ENCODE measurements at places on chromosomes 6 and 20.

DNA sequence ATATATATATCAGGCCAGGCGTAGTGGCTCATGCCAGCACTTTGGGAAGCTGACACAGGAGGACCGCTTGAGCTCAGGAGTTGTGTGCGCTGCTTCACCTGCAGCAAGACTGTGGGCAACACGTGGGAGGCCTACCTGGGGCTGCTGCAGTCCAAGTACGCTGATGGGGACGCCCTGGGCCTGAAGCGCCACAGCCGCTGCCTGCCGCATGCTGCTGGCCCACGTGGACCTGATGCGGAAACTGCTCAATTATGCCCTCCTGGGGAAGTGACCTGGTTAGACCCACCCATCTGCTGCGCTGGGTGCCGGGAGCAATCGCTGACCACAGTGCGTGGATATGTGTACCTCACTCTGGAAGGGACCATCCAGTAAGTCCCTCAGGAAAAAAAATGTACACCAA is 1.8 kb upstream of the PSORS1C2 start:
- DNase-seq = no peak

DNA sequence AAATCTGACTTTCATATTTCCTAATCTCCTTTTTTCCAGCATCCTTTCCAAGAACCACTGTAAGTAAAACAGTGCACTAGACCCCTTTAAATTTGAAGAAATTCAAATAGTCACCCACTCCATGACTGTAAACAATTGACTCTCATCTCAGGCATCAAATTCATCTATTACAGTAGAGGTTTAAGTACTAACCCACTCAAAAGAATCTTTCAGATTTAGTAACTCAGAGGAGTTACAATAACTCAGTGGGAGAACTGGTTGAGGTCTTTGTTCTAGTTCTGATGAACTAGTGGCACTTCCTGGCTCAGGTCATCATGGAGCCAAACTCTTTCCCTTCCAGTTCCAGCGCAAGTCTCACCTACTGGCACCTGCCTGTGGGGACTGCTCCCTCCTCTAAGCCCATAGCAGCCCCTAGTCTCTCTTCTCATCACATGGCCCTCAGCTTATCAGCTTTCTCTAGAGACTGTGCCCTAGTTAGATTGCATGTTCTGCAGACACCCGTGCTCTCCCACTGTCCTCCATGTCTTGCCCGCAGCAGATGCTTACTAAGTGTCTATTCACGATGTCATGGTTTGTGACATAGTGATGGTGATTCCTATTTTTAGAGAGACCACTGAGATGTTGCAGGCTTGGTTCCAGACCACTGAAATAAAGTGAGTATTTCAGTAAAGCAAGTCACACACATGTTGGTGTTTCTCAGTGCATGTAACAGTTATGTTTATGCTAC is 196.2 kb downstream of the TBC1D7 start:
- no peak for DNase-seq

GRCh38 chr6:20367743-20368485 is 33.8 kb upstream of the E2F3 start:
- DNase-seq = no peak

DNA sequence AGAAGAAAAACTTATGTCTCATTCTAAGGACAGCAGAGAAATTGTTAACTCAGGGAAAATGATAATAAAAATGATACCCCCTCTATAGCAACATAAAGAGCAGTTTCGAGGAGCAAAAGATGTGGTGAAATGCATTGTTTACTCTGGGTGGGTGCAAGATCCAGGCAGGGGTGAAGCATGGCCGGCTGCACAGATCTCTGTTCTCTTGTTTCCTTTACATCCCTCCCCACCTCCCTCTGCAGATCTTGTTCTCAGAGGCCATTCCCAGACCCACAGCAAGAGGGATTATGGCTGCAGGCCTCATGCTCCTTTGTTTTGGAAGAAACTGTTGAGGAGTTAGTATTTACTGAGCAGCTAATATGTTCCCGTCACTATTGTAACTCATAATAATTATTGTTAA is 1.8 kb downstream of the BTN3A1 start:
- no peak for DNase-seq

- no peak for DNase-seq
These were observed at the start of gene SLC22A7 for GRCh38 chr6:43297644-43298564. SLC22A7 (plus strand) TSS chr6:43298260; CDS start chr6:43298359, 99 bp downstream.

DNA sequence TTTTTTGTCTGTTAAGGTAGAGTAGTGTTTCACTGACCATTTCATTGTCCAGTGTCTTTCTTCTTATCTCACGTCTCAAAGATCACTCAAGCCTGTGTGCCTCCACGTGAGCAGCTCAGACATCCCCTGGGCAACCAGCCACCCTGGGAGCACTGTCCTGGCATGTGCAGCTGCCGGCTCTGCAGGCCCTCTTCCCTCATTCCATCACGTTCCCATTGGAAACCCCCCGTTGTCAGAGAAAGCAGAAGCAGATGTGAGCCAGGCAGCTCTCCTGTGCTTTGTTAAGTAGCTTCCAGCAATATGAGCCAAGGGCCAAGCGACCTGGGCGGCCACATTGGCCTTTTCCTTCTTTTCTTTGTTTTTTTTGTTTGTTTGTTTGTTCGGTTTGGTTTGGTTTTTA is 233.2 kb upstream of the SYNDIG1 start:
- no peak for DNase-seq

DNA sequence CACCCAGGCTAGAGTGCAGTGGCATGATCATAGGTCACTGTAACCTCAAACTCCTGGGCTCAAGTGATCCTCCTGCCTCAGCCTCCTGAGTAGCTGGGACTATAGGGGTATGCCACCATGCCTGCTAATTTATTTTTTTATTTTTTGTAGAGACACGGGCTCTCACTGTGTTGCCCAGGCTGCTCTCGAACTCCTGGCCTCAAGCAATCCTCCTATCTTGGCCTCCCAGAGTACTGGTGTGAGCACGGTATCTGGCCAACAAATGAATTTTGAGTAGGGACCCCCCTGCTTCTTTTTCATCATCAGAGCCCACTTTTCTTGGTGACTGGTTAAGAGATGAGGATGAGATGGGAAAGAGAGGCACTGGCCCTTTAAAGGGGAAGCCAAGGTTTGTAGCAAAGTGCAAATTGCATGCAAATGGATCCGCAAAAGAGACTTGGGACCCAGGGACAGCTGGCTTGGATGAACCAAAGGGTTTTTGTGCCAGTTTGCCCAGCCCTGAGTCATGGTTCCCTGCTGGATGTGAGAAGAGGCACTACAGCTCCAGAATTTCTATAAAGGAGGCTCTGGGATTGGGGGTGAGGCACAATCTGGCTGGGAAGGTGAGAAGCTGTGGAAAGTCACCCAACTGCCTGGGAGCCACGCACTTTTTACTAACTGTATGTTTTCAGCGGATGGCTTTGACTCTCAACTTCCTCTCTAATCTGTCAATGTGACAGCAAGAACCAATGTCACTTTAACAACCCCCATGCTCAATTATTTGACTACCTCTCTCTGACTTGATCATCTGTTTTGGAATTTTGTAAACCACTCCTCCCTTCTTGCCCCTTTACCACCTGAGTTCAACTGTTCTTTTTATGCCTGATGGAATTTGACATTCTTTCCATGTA is 58.7 kb upstream of the RNF24 start:
- DNase-seq = no peak

- no peak for DNase-seq
These were observed 161.8 kb downstream of the LRFN2 start for GRCh38 chr6:40425192-40425919.

GRCh38 chr6:169724494-169725124 is at the start of gene PHF10:
PHF10 (minus strand) TSS chr6:169724500; CDS start chr6:169723931, 569 bp downstream.
- DNase-seq = peak; percentile 81

DNA sequence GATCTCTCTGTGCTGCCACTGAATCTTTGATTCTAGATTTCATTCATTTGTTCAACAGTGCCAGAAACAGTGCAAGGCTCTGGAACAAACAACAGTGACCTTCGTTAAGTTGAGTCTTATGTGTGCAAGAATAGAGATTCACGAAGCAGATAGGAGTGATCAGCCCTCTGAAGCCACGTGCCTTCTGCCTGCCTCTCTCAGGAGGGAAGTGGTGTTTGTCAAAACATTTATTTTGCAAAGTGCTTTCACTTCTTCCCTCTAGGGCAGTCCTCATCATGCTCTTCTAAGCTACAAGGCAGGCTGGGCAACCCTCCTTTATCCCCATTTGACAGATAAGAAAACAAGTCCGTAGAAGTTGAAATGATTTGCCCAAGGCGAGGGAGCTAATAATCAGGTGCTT is 204.3 kb downstream of the TFAP2C start:
- no peak for DNase-seq

DNA sequence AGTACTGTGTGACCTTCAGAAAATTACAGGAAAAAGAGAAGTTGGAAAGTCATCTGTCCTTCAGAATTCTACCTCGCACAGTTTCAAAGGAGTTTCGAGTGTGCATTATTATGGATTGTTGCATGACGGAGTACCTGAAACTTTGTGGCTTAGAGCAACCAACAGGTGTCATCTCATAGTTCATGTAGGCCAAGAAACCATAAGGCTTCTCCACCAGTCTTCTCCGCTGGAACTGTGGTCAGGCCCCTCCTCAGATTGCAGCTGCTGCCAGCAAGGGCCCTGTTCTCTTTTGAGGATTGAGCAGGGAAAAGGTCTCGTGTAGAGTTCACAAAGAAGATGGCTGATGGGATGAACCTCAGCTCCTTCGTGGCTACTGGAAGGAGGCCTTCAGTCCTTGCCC is 151.2 kb upstream of the THBS2 start:
- DNase-seq = no peak

GRCh38 chr6:100554228-100554627 is 89.5 kb upstream of the SIM1 start:
- no peak for DNase-seq

DNA sequence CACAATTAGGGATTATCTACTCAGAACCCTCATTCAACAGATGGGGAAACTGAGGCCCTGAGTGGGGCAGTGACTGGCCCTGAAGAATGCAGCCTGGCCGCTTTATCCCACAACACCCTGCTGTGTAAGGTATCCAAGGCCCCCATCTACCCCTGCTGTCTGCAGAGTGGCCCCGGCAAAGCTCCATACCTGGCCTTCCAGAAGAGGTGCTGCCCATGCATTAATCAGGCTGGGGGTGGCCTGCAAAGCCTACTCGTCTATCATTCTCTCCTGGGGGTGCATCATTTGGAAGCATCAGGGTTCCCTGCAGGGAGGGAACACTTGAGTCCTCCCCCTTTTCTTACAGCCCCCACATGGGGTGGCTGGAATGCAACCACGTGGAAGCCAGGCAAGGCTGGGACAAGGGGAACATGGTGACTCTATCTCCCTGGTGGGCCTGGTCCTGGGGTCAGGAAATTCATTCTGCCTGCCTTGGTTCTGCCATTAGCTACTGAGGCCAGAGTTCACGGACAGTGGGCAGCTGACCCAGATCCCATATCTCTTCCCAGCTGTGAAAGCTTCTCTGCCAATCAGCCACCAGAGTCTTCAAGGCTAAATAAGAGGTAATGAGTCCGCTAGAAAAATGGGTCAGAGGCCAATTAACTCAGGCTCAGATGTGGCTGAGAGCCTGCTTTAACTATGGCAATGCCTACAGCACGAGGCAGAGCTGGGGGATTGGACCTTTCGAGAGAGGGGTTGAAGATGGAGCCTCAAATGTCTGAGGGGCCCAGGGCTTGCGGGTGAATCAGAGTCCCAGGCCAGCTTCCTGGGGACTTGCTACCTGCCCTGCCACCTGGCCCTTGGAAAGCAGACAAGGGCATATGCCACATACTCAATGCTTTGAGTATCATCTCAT is 72.3 kb upstream of the TOX2 start:
- DNase-seq = no peak

- DNase-seq = no peak
These were observed 29.9 kb downstream of the SGK1 start for GRCh38 chr6:134287859-134288537.

DNA sequence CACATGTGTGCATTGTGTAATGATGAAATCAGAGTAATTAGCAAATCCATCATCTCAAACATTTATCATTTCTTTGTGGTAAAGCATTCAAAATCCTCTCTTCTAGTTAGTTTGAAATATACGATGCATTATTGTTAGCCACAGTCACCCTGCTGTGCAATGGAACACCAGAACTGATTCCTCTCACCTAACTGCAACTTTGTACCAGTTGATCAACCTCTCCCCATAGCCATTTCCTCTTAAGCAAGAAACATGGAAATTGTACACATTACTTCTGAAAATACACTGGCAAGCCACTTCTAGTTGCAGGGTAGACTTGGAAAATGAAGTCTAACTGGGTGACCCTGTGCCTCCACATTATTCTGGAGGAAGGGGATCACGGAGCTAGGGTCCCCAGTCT is 58.1 kb upstream of the ESR1 start:
- no peak for DNase-seq

- DNase-seq = no peak
These were observed 34.7 kb upstream of the TIAM2 start for GRCh38 chr6:154960299-154960843.

GRCh38 chr20:41110930-41111577 is 26.3 kb upstream of the PLCG1 start:
- DNase-seq = no peak

DNA sequence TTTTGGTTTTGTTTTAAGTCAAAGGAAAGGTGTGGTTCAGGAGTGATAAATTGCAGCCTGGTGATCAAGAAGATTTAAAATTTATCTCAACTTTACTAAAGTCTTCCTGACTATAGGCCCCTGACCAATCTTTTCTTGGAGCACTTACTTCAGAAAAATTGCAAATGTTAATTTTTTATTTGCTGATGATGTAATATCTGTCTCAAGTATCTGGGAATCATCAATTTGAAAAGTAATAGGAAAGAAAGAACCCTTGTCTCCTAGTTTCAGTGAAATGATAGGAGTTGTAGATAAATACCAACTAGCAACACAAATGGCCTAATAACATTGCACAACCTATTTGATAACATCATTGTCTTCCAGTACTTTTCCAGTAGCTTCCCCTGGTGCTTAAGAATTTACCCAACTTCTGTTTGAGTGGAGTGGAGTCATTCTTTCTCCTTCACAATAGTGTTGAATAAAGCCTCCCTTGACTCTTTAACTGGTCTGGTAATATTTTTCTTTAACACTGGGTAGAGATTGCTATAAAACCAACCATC is 648.3 kb upstream of the ADGRB3 start:
- no peak for DNase-seq

GRCh38 chr20:31508517-31509244 is 5.6 kb upstream of the HM13 start:
- no peak for DNase-seq

DNA sequence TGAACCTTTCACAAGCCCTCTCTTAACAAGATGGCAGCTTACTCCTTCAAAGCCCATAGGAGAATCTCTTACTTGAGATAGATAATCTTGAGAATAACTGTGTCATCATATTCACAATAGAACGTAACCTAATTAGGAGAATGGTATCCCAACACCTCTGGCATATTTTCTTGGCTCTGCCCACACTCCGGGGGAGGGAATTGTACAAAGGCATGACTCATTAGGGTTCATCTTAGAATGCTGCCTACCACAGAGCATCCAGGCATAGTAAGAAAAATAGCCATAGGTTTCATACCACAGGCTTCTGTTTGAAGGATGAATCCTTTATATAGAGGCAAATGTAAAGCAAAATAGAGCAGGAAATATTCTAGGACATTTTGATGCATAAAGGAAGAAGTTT is 1100.6 kb upstream of the CITED2 start:
- no peak for DNase-seq

GRCh38 chr6:108464418-108465097 is 96.2 kb upstream of the FOXO3 start:
- DNase-seq = no peak

Data from CD4-positive, alpha-beta T cell treated with Interferon alpha-2 for 1 hour (primary cell).